ENCODE measurements at places on chromosomes 2 and 18.

DNA sequence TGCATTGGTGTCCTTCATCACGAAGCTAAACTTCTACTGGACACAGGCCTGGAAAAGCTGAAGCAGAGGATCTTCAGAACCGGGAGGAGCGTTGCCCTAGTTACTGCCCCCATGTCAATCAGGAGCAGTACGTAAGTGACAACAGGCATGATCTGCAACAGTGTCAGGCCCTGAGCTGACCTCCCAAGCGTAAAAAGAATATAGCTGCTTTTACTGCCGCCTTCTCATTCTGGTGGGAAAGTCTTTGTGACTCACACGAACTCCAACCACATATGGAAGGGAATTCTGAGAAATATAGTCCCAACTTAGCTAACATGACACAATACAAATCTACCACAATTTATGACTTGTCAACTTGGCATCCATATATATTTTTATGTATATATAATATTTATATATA is 1007.7 kb upstream of the CDH2 start:
- DNase-seq = no peak

DNA sequence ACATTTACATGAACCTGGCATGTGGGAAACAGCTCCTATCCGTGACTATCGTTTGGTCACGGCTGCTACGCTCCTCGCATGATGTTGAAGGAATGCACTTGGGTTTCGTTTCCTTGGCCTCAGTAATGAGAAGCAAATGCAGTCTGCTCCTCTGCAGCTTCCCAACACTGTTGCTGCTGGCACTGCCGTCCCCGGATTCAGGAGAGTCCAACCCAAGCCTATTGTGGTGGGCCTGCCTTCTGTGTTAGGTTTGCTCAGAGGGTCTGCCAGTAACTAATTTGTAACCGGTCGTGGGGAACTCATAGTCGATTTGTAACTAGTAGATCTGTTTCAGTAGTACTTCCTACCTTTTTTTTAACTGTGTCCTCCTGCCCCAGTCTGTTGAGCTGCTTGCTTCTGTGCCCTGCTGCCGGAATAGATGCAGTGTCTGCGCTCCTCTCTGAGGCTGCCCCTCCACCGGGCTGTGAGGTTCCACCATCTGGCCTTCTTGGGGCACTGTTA is 58.4 kb downstream of the WDSUB1 start:
- no peak for DNase-seq

DNA sequence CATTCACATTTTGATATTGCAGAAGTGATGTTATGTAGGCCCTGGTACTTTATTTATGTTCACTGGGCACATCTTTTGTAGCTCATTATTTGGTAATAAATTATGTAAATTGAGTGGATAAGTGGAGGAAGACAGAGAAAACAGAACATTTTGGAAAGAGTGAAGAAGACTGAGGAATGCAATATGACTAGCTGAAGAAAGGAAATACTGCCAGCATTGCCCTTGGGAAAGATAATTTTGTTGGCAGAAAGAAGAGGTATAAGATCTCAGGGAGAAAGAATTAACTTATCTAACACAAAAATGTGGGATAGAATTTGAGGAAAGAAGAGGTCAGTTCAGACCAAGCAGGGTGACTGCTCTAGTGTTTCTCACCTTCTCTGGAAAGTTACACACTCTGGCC is 118.8 kb downstream of the TTC27 start:
- DNase-seq = no peak

- DNase-seq = no peak
Observed at GRCh38 chr2:128690431-128690830, 371.8 kb upstream of the HS6ST1 start.

GRCh38 chr2:97701851-97702465 is 11.4 kb upstream of the ZAP70 start:
- no peak for DNase-seq

DNA sequence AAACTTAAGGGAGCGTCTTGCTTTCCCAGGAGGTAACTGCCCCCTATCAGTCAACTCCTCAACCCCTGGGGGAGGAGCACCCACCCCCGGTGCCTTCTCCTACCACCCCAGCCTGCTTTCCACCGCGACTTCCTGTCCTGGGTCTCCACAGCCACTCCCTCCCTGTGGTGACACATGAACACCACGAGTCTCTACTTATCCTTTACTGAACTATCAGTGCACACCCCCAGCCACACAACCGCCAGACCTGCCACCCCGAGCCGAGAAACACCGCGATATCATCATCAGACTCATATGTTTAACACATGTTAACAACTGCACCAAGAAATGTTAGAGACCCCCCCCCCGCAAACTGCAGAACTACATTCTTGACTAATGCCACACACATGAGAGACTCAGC is 43.3 kb downstream of the LONRF2 start:
- no peak for DNase-seq

DNA sequence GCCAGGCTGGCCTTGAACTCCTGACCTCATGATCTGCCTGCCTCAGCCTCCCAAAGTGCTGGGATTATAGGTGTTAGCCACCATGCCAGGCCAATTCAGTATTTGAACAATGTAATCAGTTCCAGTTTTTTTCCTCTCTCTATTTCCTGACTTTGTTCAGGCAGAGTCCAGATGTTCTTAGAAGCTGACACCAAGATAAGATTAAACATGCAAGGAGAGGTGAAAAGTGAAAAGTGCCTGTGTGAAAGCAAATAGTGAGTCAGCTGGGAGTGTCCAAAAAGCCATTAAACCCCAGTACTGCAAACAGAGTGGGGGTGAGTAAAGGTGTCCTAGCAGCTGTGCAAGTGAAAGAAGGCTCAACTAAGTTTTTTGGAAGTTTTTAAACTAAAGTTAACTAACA is 231.5 kb downstream of the PTH2R start:
- DNase-seq = peak; percentile 73

DNA sequence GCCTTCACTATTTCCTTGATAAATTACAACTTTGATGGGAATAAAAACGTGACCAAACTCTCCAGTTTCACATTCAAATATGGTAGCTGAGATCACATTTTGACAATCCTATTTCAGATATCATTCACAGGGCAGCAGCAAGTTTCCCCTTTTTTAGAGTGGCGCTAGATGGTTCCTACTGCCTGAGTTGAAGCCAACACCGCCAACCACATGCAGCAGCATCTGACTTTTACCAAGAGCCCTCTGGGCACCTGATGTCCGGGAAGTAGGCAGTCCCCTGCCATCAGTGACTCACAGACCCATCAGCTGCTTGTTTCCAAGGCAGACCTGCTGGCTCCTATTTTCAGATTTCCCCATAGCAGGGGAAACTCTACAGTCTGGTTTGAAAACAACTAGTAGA is 4.0 kb upstream of the MREG start:
- DNase-seq = no peak

- no peak for DNase-seq
Observed at GRCh38 chr2:3317277-3317685, 60.3 kb downstream of the EIPR1 start.

GRCh38 chr2:240869956-240870875 is 1.6 kb downstream of the AGXT start:
- no peak for DNase-seq

DNA sequence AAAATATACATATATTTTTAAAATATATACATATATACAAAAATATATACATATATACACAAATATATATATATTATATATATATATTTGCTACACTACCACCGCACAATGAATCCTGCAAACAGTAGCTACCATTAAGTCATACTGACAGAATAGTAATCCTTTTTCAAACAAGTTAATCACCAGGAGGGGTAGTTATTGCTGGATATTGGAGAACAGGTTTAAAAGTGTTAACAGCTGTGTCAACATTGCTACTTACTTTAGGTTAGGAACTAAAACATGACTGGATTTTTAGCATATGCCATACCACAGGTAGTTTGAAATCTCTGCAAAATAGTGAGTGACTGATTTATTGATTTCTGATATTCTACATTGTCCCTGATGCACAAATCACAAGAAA is 529.1 kb upstream of the CDH7 start:
- no peak for DNase-seq

DNA sequence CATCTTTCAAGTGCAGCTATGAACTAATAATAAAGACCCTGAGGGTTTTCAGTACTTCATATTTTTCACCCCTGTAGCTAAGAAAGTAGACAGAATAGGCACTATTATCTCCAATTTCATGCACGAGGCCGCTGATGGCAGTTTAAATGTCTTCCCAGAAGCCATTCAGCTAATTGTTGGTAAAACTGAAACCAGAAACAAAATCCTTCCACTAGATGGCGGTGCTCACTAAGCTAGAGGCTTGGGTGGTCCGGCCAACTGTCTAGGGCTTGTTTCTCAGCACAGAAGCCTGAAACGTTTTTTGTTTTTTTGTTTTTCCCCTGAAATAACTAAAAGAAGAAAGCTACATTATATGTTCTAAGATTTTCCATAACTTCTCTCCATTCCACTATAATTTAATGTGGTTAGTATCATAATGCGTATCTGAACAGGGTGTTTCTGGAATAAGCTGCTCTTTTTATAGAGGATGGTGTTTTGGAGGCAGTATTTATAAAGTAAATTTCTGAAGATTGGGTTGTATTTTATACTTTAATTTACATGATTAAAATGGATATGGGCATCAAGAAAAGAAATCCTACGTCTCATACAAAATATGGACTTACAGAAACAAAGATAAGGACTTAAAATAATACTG is 159.4 kb downstream of the PIK3C3 start:
- DNase-seq = peak; percentile 60

DNA sequence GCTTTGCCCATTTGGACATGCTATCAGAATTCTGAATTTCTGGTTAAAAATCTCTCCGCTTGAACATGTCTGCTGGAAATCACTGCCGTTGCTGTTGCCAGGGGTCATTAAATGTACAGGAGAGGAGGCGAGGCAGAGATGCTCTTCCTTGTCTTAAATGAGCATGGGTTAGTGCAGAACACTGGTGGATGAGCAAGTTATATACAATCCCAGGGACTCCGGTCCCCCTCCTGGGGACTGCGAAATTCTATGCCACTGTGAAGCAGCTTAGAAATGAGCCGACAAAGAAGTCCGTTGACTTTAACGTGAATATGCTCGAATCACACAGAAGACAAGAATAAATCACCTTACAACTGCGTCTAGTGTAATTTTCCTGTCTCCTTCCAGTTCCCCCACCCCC is 95.1 kb upstream of the KLHL14 start:
- DNase-seq = no peak

GRCh38 chr2:37011130-37011529 is 44.8 kb upstream of the STRN start:
- no peak for DNase-seq

GRCh38 chr2:33167622-33168245 is 221.0 kb downstream of the LTBP1 start:
- DNase-seq = no peak

- DNase-seq = peak; percentile 86
Observed at GRCh38 chr18:23401400-23402347, 51.4 kb upstream of the RIOK3 start.

- DNase-seq = no peak
Observed at GRCh38 chr2:227378371-227378782, 729 bp downstream of the TM4SF20 start.

- no peak for DNase-seq
Observed at GRCh38 chr2:235390108-235390815, 103.6 kb upstream of the AGAP1 start.

DNA sequence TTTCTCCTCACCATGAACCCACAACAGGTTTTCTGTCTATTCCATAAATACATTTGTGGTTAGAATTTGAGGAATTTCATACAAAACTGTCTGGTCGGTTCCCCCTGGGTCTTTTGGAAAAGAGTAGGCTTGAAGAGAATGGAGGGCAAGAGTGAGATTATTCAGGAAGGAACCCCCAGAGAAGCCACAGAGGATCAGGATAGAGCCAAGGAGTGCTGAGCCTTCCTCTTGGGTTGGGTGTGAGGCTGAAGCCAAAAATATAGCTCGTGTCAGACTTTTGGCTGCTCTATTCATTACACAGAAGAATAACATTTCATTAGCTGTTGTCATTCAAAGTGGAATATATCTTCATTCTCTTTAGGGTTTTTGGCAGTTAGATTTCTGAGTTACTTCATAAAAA is 45.9 kb upstream of the YES1 start:
- DNase-seq = no peak

- DNase-seq = no peak
Observed at GRCh38 chr18:8073167-8073566, 506.1 kb downstream of the PTPRM start.

DNA sequence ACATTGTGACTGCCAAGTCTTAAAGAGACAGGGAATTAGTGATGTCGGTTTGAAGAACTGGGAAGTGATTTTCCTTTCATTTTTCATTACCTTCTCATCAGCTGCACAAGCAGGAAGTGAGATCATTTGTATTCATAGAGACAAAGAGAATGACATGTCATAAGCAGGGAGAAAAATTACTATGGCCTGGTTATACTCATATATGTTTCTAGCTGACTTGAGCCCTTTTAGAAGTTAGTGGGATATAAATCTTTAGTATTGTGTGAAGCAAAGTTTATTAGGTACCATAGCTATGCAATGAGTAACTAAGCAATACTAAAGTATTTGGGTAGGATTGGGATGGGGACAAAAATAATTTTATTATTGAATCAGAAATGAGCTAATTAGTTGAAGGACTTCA is 284.1 kb downstream of the PID1 start:
- no peak for DNase-seq

GRCh38 chr2:14901737-14902136 is 269.2 kb downstream of the LRATD1 start:
- no peak for DNase-seq

DNA sequence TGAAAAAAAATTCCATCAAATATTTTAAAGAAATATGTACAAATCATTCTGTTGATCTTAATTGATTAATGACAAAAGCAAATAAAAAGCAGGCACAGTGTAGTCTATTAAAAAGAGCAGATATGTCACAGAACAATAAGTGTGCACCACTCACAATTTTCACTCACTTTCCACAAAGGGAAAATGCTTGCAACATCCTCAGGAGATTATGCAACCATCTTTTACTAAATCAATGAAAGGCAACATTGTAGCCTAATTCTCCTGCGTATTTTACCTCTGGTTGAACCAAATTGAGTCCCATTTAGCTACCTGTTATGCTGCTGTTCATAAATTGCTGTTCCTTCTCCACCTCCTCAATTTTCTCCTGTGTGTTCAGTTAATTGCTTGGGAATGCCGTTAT is 1346.8 kb upstream of the PIK3C3 start:
- DNase-seq = no peak

DNA sequence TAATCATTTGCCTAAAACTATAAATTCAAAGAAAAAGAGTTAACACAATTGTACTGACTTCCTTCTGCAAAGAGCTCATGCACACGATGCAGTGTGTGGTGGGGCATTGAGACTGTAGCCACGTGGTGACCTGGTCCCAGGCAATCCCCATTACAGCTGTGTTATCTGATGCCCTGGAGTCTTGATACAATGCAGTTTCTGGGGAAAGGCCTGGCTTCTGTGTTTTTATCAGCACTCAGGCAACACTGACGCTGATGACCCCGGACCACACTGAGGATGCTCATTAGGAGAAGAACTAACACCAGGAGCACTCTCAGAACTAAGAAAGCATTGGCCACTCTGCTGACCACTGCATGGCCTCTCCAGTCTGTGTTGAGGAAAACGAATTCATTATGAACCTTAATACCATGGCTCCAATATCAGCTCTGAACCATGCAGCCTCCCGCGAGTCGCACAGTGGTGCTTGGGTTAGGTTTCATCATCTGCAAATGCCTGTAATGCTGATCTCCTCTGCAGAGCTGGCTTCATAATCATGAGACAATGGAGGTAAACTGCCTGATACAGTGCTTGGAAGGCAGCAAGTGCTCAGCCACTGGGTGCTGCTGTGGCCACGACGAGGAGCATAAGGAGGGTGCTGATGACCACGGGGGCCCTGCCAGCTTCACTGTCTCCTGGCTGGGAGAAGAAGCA is 218.5 kb downstream of the MYT1L start:
- DNase-seq = no peak
